ENCODE measurements at places on chromosomes 13 and 19.
A peak's percentile ranks its signal among the peaks of the same experiment; 100 is the strongest.

DNA sequence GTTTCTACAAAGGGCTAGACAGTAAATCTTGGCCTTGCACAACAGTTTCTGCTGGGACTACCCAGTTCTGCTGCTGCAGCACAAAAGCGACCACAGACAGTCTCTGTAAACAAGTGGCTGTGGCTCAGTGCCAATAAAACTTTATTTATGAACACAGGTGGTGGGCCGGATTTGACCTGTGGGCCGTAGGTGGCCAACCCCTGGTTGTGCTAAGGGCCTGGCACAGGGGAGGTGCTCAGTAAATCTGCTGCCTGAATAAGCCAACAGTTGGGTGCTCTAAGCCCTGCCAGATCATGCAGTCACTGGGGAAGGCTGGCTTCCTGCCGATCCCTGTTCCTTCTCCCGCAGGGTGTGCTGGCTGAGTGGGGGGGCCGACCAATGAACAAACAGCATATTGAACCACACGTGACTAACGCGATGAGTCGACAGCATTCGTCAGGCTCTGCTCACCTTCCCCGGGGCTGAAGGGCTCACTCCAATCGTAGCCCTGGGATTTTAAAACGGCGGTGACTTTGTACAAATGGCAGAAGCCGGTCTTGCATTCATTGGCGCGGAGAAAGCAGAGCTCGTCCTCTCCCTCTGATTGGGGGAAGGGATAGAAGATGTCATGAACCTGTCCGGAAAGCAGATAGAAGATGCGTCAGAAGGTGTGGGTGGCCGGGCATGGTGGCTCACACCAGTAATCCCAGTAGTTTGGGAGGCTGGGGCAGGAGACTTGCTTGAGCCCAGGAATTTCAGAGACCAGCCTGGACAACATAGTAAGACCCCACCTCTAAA is 24.3 kb upstream of the MYDGF start:
- DNase-seq = no peak

- DNase-seq = peak; percentile 70
Measured at GRCh38 chr19:40740747-40741146, 9.5 kb downstream of the ACTMAP start.

DNA sequence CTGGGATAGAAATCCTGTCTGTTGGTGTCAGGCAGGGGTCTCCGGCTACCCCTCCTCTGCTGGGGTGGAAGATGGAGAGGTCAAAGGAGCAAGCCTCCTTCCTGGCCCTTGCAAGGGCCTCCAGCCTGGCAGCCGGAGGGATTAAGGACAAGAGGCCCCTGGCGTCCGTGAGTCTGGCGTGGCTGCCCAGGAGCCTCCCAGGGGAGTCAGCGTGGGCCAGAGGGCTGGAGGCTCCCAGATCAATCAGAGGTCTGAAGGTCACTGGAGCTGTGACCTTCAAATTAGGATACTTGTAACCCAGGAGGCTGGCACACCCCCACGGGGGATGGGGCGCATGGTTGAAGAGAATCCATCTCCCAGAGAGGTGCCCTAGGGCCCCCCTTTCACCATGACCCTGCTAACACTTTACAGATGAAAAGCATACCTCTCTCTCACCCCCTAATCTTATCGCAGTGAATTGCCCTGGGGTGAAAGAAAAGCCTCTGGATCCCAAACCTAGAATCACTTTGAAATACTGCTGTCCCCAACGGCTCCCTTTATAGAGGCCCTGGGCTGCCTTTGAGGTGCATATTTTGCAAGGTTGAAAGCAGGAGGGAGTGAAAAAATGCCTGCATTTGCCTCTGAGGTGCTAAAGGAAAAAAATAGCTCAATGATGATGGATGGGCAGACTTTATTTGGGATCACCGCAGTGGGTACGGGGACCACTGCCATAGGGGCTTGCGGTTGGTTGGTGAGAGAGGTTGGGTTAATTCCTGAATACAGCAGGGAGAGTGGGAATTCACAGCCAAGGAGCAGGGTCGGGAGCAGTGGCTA is 44.9 kb upstream of the PEG3 start:
- DNase-seq = no peak

DNA sequence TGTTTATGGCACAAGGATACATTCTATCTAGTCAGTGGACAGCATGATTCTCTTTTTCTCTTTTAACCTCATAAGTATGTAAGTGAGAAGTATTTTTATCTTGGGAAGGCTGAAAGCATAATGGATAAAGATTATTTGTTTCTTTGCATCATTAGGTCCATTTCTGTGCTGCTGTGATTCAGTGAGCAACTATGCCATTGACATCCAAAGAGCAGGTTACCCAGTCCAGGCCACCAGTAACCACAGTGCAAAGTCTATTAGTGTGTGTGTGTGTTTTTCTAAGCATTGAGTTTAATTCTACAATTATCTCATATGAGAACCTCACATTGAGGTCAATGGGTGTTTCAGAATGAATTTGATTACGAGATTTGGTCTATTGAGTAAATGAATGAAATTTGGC is 158.8 kb upstream of the DACH1 start:
- no peak for DNase-seq

- no peak for DNase-seq
Measured at GRCh38 chr13:110538632-110539031, 22.9 kb downstream of the RAB20 start.

- DNase-seq = no peak
Measured at GRCh38 chr19:18712981-18713380, 29.5 kb downstream of the CRTC1 start.

GRCh38 chr13:85278851-85279250 is 520.4 kb downstream of the SLITRK6 start:
- no peak for DNase-seq

Measured in amygdala (tissue), 56 donors.